Uterus (tissue), 4 donors: ENCODE measurements at places on chromosomes 2 and 18.

GRCh38 chr2:8457699-8458502, 224.0 kb upstream of the ID2 start:
- DNase-seq = no peak

- no peak for DNase-seq
Observed at GRCh38 chr18:76909439-76909838, 87.1 kb downstream of the ZNF236 start.

- DNase-seq = no peak
Observed at GRCh38 chr2:223587301-223587700, 14.9 kb downstream of the SCG2 start.

- no peak for DNase-seq
Observed at GRCh38 chr2:196379600-196379999, 208.2 kb upstream of the STK17B start.

DNA sequence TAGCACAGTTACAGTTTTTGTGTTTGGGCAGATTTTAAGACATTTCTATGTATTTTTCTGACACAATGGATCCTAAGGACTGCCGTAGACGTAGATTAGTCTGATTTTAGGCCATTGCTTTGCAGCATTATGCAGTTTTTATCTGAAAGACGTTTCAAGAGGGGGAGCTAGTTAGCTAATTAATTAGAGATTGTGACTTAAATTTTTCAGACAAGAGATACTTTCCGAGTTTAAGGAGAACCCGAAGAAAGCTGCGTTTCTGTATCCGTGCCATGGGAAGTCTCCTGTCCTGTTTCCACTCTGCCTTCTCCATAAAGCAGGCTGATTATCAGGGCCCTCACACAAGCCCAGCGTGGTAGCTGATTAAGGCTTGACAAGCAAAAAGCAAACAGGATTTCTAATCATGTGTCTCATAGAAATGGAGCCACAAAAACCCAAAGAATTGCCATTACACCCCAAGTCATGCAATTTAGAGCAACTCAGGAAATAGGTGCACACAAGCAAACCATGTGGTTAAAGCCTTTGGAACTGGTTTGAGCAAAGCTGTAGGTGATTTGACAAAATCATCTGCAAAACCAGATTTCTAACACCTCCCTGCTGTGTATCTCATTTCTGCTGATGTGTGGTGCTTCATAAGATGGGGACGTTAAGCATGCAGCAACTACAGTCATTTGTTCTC, 808.1 kb downstream of the RNF144A start:
- no peak for DNase-seq

DNA sequence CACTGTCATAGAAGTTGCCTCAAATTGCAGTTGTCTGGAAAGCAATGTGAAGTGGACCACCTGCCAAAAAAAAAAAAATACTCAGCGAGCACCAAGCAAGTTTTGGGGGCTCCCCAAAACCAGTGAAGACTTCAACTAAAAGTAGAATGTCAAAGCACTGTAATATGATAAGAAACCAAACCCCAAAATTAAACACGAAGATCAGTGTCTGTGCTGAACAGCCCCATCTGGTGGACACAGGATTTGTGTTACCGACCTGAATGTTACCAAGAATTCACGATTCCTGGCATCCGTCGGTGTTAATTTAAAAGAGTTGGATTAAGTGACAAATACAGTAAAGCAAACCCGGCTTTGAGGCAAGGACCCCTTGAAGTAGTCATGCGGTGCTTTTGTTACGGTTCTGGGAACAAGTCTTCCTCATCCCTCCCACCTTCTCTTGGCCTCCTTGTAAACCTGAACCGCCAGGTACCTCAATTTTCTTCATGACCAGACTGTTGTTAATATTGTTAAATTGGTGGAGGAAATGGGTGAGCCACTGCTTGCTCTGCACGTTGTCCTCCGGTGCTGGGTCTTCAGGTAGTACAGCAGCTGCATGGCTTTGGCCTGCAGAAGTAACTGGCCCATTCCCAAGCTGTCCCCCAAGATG, 31.3 kb upstream of the SSB start:
- peak; percentile 55 for DNase-seq

DNA sequence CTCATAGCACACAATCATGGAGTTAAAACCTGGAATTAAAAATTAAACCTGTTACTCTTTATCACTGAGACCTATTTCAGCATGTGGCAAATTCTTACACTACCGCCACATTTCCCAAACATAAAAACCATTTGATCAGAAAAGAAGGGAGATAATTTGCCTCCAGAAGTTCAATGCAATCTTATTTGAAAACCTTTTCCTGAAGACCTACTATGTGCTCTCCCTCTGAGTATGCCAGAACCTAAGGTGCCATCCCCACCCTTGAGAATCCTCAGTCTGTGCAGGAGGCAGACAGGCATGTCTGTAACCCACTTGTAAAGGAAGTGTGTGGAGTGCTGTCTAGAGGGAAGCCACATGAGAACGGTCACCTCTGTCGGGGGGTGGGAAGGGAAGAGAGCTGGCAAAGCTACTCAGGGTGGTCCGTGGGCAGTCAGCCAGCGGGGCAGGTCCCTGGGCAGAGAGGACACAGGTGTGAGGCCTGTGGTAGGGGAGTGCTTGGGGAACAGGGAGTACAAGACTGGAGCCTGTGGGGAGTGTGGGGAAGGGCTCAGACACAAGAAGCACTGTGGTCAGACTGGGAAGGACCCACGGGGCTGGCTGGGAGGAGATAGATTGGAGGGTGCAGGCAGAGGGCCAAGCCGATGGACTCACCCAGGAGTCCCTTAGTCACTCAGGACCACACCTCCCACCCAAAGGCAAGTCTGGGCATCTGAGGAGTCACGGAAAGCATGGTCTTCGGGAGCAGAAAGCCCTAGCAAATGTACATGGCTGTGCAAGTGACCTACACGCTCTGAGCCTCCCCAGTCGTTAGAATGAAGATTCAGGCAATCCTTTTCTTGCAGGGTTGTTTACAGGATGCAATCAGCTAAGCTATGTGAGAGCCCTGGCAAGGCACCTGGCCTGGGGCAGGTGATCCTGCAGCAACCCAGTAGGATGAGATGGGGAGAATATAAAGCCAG, 22.8 kb downstream of the CRACDL start:
- no peak for DNase-seq

GRCh38 chr2:178522950-178523595, 42.8 kb downstream of the PLEKHA3 start:
- peak; percentile 76 for DNase-seq

GRCh38 chr2:15817748-15818147, 122.6 kb upstream of the MYCN start:
- DNase-seq = no peak

- DNase-seq = no peak
Observed at GRCh38 chr2:137886083-137886831, 78.0 kb upstream of the HNMT start.

GRCh38 chr2:31660165-31660564, 79.4 kb upstream of the SRD5A2 start:
- no peak for DNase-seq
